Activated T-helper 9 cell treated with anti-CD3 and anti-CD28 coated beads, Interleukin-2, amount 50 U/mL, for 16 hours (primary cell): ENCODE measurements at places on chromosomes 4 and X.

DNA sequence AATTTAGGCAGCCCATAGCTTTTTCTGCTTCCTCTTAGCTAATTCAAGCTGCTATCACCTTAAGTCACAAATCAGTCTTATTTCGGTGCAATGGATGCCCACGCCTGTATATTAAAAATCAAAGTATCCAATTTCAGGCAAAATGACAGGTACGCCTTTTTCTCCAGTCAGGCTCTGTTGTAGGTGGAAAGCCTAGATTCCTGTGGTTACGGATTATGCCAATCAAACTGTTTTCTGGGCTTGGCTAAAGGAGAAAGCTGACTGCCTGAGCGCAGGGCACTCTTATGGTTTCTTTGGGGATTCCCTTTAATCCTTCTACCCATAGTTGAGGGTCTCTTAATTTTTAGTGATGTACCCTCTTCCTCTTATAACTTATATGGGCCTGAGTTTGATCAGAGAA lies 550.5 kb downstream of the PDHA2 start:
- no peak for DNase-seq

- DNase-seq = no peak
Measured at GRCh38 chr4:76758996-76759395, 138.9 kb downstream of the SOWAHB start.

GRCh38 chr4:60223208-60223923 lies 976.8 kb upstream of the ADGRL3 start:
- DNase-seq = no peak

GRCh38 chr4:26135331-26135730 lies 185.5 kb upstream of the RBPJ start:
- no peak for DNase-seq

DNA sequence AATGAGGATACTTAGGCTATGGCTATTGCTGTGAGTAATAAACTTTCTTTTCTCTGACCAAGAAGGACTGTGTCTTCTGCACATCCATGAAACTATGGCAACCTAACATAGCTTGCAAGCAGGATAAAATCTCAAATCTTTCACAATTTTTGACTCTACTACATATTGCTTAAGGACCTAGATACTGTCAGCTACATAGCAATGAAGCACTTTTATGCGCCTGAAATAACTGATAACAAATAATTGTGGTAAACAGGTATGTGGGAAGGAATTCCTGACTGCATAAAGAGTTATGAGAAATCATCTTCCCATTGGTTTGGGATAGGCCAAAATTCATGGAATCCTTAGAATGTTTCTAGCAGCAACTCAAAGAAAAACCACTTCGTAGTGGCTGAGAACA lies 41.2 kb upstream of the PDGFC start:
- DNase-seq = no peak

DNA sequence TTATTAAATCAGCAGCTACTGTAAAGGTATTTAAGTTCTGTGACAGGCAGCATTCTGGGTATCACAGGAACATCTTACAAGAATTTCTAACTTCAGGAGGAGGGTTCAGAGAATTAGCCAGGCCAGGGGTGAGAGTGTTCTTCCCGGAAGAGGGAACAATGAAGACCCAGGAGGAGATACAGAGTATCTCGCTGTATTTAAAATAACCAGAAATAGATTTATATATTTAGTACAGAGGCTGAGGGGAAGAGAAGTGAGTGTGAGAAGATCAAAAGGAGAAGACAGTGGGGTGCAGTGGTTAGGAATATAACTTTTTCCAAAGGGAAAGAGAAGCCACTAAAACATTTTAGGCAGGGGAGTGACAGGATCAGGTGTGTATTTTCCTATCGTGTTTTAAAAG lies 186.8 kb downstream of the RAPGEF2 start:
- DNase-seq = no peak

- DNase-seq = peak; percentile 31
Measured at GRCh38 chr4:145619639-145619996, 433 bp downstream of the MMAA start.
